Testis (tissue), 5 donors: ENCODE measurements at places on chromosomes 3 and 15. TPM values are rescaled to one million over a fixed set of nuclear protein-coding genes. Genes with fewer than 3 reads are reported as not detected.

DNA sequence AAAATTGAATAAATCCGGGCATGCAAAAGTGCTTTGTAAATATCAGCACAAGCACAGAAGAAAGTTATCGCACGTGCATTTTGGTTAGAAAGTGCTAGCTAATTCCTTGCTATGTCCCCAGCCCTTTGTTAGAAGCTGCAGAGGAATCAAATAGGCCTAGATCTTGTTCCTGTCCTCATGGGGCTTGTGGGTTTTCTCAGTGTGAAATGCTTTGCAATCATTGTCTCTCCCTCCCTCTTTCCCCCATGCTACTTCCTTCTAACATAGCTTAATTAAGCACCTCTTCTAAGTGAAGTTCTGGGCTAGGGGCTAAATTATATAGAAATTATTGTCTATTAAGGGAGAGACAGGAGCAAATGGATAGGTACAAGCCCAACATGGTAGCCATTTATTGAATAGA, 271.7 kb downstream of the RPLP1 start:
- no peak for DNase-seq

DNA sequence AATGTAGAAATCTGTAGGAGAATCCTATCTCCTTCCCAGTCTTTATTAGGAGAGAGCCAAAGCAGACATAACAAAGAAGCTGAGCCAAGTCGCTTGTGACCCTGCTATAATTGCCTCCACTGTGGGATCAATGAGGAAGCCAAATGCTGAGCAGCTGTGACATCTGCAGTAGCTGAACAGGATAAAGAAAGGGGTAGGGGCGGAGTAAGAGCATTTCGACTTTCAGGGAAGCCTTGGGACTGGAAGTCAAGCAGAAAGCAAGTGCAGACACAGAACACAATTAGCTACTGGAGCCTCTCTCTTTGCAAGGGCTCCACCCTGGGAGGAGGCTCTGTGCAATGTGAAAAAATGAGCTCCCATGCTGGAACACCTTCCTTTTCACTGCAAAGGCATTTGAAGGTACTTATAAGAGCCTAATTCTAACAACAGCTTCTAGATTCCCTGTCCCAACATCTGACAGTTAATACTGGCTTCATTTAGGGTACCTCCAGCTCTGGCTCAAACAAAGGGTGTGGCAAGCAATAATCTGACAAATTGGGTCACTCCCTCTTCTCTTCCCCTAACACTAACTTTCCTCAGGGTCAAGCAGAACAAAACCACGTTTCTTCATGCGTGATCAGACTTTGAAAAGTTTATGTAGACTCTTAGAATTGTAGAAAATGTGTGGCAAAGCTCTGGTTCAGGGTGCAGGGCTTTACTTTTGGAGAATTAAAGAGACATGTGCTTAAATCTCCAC, 166.4 kb downstream of the CADPS start:
- no peak for DNase-seq

- DNase-seq, result no peak
Measured at GRCh38 chr3:6605227-6605626, 255.7 kb upstream of the GRM7 start.

DNA sequence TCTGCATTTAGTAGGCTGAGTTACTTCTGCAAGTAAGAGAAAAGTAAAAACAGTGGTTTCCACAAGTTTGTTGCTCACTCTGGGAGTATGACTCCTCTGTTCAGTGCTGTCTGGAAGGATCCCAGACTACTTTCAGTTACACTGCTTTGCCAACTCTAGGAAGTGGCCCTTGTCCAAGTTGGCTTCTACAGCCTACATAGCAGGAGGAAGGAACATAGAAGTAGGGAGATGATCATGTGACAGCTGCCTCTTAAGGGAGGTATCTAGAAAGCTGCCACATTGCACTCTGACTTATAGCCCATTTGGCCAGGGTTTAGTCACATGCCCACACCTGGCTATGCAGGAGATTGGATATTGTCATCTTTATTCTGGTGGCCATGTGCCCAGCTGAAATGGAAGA, 298.1 kb downstream of the NSUN3 start:
- DNase-seq, result peak; percentile 63

- no peak for DNase-seq
Measured at GRCh38 chr3:192927016-192927415, 9.4 kb upstream of the MB21D2 start.

DNA sequence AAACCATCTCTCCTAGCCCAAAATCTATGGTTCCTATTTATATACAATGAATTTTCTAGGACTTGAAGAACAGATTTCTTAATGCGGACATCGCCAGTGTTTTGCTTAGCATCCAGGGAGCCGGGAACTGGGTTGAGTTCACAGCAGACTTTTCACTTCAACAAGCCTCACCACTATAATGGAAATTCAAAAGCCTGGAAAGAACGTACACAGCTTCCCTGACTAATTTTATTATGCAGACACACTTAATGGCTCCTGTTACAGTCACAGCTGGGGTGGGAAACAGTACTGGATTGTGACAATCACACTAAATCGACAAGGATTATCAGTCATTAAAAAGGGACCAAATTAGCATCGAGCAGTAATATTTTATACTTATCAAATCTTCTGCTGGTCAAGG, 129.2 kb upstream of the BNIP2 start:
- no peak for DNase-seq

- DNase-seq, result no peak
Measured at GRCh38 chr3:72093270-72093991, 308.5 kb upstream of the PROK2 start.

DNA sequence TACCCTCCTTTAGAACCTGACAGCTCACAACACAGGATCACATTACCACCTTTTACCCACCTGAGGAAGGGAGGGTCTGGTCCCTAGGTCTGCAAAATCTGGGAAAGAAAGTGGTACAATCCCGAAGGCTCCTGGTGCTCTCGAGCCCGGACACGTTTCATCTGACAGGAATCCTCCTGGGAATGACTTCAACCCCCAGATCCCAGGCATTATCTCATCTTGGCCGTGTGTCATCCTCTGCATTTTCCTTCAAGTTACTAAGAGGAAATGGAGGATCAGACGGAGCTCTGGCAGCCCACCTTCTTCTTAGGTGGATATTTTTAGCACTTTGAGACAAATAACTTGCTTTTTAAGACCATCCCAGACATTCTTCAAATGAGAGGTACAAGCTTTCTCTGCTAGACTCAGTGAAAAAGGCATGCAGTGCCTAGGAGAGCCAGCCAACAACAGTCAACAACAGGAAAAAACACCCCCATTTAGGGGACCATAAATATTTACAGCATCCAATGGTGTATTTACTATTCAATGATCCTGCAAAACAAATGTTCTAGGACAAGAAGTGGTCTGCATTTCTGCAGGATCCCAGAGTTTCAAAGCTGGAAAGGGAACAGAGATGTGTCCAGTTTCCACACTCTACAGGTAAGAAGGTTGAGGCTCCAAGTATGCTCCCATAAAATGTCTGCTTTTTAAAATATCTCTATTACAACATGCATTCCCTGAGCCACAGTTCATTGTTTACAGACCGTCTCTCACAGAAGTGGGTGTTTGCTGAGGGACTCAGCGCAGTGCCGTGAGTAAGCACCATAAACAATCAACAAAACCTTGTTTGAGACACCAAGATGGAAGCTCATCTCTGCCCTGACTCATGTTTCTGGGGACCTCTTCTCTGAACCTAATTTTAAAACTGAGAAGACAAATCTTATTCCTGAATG, 38.3 kb upstream of the ARHGEF3 start:
- DNase-seq, result no peak

DNA sequence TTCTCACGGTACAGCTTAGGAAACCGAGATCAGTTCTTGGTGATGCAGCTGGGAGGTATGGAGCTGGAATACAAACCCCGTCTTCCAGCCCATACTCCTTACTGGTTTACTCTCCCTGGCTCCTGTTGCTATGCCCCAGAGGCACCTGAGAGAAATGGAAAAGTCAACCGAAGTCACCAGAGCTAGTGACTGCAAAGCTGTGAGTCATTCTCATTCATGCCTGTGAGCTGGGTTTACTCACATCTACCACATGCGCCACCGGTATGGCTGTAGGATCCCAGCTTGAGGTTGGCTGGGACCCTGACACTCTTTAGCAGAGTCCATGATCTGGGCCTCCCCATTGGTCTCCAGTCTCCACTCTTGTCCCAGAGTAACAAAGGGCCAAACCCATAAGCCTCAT, 111.5 kb upstream of the ETV5 start:
- DNase-seq, result no peak

DNA sequence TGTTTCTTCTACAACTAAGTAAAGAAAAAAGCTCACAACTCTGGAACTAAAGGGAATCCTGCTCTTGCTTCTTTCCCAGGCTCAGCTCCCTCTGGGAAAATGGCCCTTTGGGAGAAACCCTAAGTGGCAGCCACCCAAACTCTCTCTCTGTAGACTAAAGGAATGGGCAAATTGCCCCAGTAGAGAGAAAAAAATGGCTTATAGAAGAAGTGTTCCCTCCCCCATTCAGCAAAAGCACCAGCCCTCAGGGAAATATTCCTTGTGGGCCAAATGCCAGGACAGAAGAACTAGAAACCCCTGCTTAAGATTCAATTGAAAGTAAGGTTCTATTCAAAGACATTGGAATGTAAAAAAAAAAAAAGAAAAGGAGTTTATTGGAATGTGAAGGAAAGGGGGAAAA, 603.7 kb upstream of the ALCAM start:
- DNase-seq, result no peak

DNA sequence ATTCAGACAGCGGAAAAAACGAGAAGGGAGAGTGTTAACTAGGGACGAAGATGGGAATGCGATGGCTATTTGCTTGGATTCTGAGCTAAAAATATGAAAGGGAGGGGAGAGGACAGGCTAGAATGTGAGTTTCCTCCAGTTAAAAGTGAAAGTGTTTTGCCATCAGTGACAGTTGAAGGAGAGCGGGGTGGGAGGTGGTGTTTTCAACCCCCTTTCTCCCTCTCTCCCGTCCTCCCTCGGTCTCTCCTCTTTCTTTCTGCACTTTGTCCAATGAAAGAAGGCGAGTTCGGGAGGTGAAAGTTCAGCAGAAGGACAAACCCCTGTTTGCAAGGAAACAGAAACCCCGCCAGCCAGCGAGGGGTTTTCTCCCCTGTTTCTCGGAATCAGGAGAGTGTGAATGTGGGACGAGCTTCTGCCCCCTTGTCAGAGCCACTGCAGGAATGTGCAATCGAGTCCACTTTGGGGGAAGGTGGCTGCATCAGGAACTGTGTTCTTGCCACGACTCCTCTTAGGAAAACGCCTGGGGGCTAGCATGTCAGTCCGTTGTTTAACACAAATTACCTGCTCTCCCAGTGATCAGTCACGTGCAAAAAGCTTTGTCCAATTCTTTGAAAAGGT, 975 bp upstream of the FOXP1 start:
- DNase-seq, result peak; percentile 57

DNA sequence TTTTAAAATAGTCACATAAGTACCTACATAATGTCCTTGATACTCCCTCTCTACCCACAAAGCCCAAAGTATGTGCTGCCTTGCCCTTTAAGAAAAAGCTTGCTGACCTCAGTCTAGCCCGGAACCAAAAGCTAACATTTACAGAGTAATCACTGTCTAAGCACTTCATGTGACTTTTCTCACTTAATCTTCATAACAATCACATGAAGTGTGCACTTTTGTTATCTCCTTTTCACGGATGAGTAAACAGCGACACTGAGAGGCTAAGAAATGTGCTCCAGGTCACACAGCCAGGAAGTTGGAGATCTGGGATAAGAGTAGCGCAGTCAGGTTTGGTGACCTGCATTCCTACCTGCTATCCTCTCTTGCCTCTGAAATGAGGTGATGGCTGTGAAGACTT, 194.0 kb downstream of the ITPR1 start:
- no peak for DNase-seq

PROK2 gene
- 4.9 TPM for total RNA-seq

DUOXA2 gene
- total RNA-seq, result 0.31 TPM

COL6A5 gene
- total RNA-seq, result 2.0 TPM

FAM3D gene
- not detected for total RNA-seq

EBLN2 gene
- total RNA-seq, result 10.5 TPM

IQSEC1 gene
- 89.4 TPM for total RNA-seq

C3orf20 gene
- total RNA-seq, result 11.0 TPM

CCR9 gene
- 0.19 TPM for total RNA-seq
